ENCODE measurements at places on chromosomes 12 and 14. TPM values are rescaled to one million over a fixed set of nuclear protein-coding genes. Genes with fewer than 3 reads are reported as not detected.

Gene ZNF891
- total RNA-seq, result 1.8 TPM

Gene HOXC13
- total RNA-seq, result not detected

Gene ZNF10
- 7.2 TPM for total RNA-seq

Gene KLRB1
- total RNA-seq, result 4.7 TPM

Gene CLEC4E
- not detected for total RNA-seq

Gene STAC3
- 1.7 TPM for total RNA-seq

Gene TECPR2
- 4.7 TPM for total RNA-seq

Gene ANKRD52
- 31.3 TPM for total RNA-seq

Gene TOGARAM1
- total RNA-seq, result 5.5 TPM

Gene GSC
- not detected for total RNA-seq

Gene INHBC
- not detected for total RNA-seq

Gene C1S
- 1.7 TPM for total RNA-seq

Gene ITPK1
- total RNA-seq, result 83.5 TPM

Gene APEX1
- 211 TPM for total RNA-seq

Gene LRTM2
- not detected for total RNA-seq

Gene TMTC1
- not detected for total RNA-seq

Gene TBC1D30
- total RNA-seq, result 0.40 TPM

Gene RTRAF
- 235 TPM for total RNA-seq

Gene LRFN5
- not detected for total RNA-seq

Gene ARID2
- 33.2 TPM for total RNA-seq

Gene A2ML1
- total RNA-seq, result not detected

Gene STXBP6
- total RNA-seq, result not detected

Gene LPAR5
- total RNA-seq, result 8.1 TPM

Gene RNASE9
- not detected for total RNA-seq

Gene TAS2R14
- total RNA-seq, result 1.0 TPM

Gene TGFB3
- total RNA-seq, result 3.4 TPM

Gene DIO3
- not detected for total RNA-seq
